ENCODE measurements at places on chromosomes 5 and 9.
A peak's percentile ranks its signal among the peaks of the same experiment; 100 is the strongest.

GRCh38 chr9:13983607-13984006 is 330.3 kb downstream of the NFIB start:
- no peak for DNase-seq
- no peak overlapping the region for H3K27ac ChIP-seq

GRCh38 chr5:116272281-116272941 is 187.6 kb downstream of the COMMD10 start:
- H3K4me3 ChIP-seq = no peak overlapping the region
- H3K36me3 ChIP-seq = peaks cover 4% of the 10 kb centered on the region
- no peak for DNase-seq
- H3K27ac ChIP-seq = no peak overlapping the region

GRCh38 chr5:57221049-57221568 is 47.2 kb downstream of the GPBP1 start:
- H3K27me3 ChIP-seq = no peaks in the 10 kb centered on the region
- no peak for DNase-seq
- no peak overlapping the region for H3K4me3 ChIP-seq
- H3K4me1 ChIP-seq = no peaks in the 10 kb centered on the region
- no peak overlapping the region for H3K27ac ChIP-seq
- H3K36me3 ChIP-seq = peaks cover 41% of the 10 kb centered on the region

- no peak for DNase-seq
- H3K27ac ChIP-seq = no peak overlapping the region
- no peaks in the 10 kb centered on the region for H3K4me1 ChIP-seq
- no peak overlapping the region for H3K4me3 ChIP-seq
These were observed 134.0 kb downstream of the FOXD1 start for GRCh38 chr5:73314395-73315257.

GRCh38 chr5:137190441-137190840 is 308.7 kb downstream of the SPOCK1 start:
- no peaks in the 10 kb centered on the region for H3K27me3 ChIP-seq
- no peaks in the 10 kb centered on the region for H3K36me3 ChIP-seq
- H3K4me3 ChIP-seq = no peak overlapping the region
- H3K27ac ChIP-seq = no peak overlapping the region
- H3K4me1 ChIP-seq = no peaks in the 10 kb centered on the region

DNA sequence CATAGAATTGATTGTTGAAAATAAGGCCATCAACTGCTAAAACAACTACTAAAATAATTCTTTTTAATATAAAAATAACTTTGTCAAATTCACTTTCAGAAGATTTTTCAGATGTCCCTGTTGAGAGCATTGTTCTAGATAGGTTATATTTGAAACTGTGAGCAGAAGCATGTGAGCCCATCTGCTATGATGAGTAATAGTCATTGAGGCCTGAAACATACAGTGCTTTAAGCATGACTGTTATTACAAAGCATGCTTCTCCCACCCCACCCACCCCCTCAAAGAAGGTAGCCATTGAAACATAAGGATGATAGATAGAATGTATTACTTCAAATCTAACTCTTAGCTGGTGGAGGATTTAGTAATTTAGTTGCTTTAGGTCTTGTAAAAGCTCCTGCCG is 86.0 kb downstream of the UHRF2 start:
- H3K4me3 ChIP-seq = no peak overlapping the region
- H3K36me3 ChIP-seq = peaks cover 50% of the 10 kb centered on the region
- no peak for DNase-seq
- no peak overlapping the region for H3K27ac ChIP-seq

GRCh38 chr9:120950421-120951388 is 24.1 kb upstream of the TRAF1 start:
- DNase-seq = no peak
- H3K36me3 ChIP-seq = no peaks in the 10 kb centered on the region
- H3K4me3 ChIP-seq = no peak overlapping the region
- no peaks in the 10 kb centered on the region for H3K27me3 ChIP-seq
- no peak overlapping the region for H3K27ac ChIP-seq

- no peaks in the 10 kb centered on the region for H3K4me1 ChIP-seq
- no peak overlapping the region for H3K27ac ChIP-seq
- H3K27me3 ChIP-seq = no peaks in the 10 kb centered on the region
- DNase-seq = no peak
These were observed 7.0 kb downstream of the DMGDH start for GRCh38 chr5:79062436-79062835.

GRCh38 chr9:106828965-106829364 is 34.0 kb upstream of the ZNF462 start:
- H3K4me3 ChIP-seq = no peak overlapping the region
- no peak for DNase-seq
- H3K4me1 ChIP-seq = no peaks in the 10 kb centered on the region
- peaks cover 3% of the 10 kb centered on the region for H3K36me3 ChIP-seq
- H3K27me3 ChIP-seq = no peaks in the 10 kb centered on the region

DNA sequence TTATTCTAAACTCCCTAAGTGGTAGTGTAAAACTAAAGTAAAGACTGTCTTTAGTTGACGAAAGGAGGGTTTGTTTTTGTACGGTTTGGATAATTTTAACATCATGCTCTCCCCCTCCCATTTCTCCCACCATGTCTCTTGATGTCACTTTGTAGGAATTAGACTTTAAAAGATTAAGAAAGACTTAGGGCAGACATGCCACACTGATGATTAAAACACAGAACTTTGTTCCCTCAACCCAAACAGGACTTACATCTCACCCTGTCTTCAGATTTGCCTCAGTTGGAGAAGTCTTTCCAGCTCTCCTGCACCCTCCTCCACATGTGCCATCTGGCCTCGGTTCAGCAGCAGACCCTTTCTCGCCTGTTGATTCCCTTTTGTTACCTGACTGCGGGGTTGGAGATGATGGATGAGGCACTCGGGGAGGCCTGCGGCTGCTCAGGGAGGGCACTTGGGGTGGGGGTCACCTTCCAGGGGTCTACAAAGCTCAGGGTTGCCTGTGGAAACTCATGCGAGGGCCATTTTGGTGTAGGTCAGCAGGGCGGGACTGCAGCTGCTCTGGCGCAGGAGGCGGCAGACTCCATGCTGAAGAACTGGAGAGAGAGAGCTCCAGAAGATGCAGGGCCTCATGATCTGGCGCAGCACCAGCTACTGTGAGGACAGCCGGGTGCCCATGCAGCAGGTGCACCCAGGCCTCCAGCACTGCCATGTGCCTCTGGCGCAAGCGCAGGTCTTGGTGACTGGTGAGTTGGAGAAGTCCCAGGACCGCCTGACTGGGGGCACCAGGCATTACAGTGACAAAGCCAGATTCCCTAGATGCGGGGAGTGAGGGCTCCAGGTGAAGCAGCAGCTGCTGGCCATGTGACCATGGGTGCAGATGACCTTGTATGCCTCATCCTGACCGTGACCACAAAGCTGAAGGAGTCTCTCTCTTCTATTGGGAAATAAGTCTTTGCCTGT is 24.5 kb upstream of the EXOC3 start:
- H3K36me3 ChIP-seq = no peaks in the 10 kb centered on the region
- no peak overlapping the region for H3K4me3 ChIP-seq
- H3K27me3 ChIP-seq = no peaks in the 10 kb centered on the region
- DNase-seq = peak; percentile 28
- H3K27ac ChIP-seq = no peak overlapping the region
- H3K4me1 ChIP-seq = no peaks in the 10 kb centered on the region

GRCh38 chr9:98158071-98158831 is 34.2 kb downstream of the CORO2A start:
- H3K36me3 ChIP-seq = peaks cover 10% of the 10 kb centered on the region
- H3K4me3 ChIP-seq = no peak overlapping the region
- H3K4me1 ChIP-seq = no peaks in the 10 kb centered on the region
- H3K27ac ChIP-seq = no peak overlapping the region

DNA sequence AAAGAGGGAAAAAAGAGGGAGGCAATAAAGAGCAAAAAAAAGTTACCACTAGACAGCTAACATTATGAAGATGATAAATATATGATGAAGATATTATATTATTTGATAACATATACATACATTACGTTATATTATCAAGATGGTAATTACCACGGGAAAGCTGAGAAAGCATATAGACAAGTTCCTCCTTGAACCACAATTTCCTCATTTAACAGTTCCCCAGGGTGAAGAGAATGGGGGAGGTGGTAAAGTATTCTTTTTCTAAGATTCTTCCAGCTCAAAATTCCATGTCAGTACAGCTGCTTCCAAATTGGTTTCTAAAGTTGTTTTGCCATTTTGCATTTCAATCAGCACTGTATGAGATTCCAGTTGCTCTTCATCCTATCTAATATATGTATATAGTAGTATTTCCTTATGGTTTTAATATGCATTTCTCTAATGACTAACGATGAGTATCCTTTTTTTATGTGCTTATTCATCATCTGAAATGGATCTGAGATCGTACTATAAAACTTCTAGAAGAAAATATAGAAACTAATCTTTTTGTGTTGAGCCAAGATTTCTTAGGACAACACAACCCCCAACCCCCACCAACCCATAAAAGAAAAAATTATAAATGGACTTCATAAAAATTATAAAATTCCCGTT is 49.5 kb upstream of the C9orf72 start:
- H3K36me3 ChIP-seq = no peaks in the 10 kb centered on the region
- 0 out of 2 replicates have a peak, but pooled peaks cover 3% of the 10 kb centered on the region for H3K4me1 ChIP-seq

DNA sequence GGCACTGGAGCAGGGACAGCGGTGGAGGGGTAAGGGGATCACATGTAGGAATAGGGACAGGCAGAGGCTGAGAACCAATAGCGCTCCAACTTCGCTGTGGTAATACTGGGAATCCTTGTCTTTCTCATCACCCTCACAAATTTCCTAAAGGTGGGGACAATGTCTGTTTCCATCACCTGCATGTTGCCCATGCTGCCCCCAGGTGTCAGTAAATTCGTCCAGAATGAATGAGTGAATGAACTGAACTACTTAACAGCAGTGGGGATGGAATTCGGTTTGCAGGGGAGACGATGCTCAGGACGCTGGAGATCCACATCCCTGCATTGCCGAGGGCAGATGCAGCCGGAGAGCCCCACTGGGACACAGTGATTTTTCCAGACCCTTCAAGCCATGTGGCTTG is 129.9 kb downstream of the PDZD2 start:
- no peaks in the 10 kb centered on the region for H3K36me3 ChIP-seq
- no peak overlapping the region for H3K27ac ChIP-seq
- H3K4me3 ChIP-seq = no peak overlapping the region
- H3K27me3 ChIP-seq = no peaks in the 10 kb centered on the region

DNA sequence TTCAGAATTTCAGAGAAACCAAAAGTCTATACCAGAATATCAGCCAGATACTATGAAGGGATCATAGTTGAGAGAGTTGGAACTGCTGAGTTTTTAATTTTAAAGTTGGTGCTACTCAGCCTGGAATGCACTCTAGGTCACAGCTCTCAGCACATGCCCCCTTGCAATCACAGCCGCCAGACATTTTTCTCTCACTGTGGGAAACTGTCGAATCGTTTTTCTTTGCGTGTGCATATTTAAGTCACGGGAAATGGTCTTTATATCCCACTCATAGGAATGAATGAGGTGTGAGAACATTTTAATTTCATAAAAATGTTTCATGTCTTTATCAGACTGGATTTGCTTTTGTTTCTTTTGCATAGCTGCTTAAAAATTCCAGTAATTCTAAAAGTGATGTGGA is 12.2 kb upstream of the SPDL1 start:
- no peak overlapping the region for H3K27ac ChIP-seq
- H3K4me1 ChIP-seq = 0 out of 2 replicates have a peak, but pooled peaks cover 2% of the 10 kb centered on the region
- no peaks in the 10 kb centered on the region for H3K36me3 ChIP-seq
- DNase-seq = no peak
- no peaks in the 10 kb centered on the region for H3K27me3 ChIP-seq
- no peak overlapping the region for H3K4me3 ChIP-seq

- DNase-seq = no peak
- H3K36me3 ChIP-seq = no peaks in the 10 kb centered on the region
- peaks cover 5% of the 10 kb centered on the region for H3K4me1 ChIP-seq
- no peaks in the 10 kb centered on the region for H3K27me3 ChIP-seq
- no peak overlapping the region for H3K4me3 ChIP-seq
These were observed 135.5 kb upstream of the CPEB4 start for GRCh38 chr5:173752653-173753052.

- no peaks in the 10 kb centered on the region for H3K36me3 ChIP-seq
- H3K4me3 ChIP-seq = no peak overlapping the region
- no peak overlapping the region for H3K27ac ChIP-seq
- no peaks in the 10 kb centered on the region for H3K27me3 ChIP-seq
These were observed 275.9 kb downstream of the ACTL7B start for GRCh38 chr9:108579757-108580439.

- H3K27ac ChIP-seq = no peak overlapping the region
- DNase-seq = no peak
- no peak overlapping the region for H3K4me3 ChIP-seq
- no peaks in the 10 kb centered on the region for H3K36me3 ChIP-seq
- no peaks in the 10 kb centered on the region for H3K4me1 ChIP-seq
These were observed 577.4 kb downstream of the ACTL7B start for GRCh38 chr9:108278341-108278740.

- H3K4me1 ChIP-seq = peaks cover 2% of the 10 kb centered on the region
- no peak overlapping the region for H3K4me3 ChIP-seq
- H3K27me3 ChIP-seq = no peaks in the 10 kb centered on the region
These were observed 62.5 kb upstream of the DNAH5 start for GRCh38 chr5:14006823-14007520.

GRCh38 chr5:43780586-43780985 is 177.6 kb downstream of the NNT start:
- no peak for DNase-seq
- 0 out of 3 replicates have a peak, but pooled peaks cover 1% of the 10 kb centered on the region for H3K36me3 ChIP-seq
- no peaks in the 10 kb centered on the region for H3K27me3 ChIP-seq
- H3K27ac ChIP-seq = no peak overlapping the region

DNA sequence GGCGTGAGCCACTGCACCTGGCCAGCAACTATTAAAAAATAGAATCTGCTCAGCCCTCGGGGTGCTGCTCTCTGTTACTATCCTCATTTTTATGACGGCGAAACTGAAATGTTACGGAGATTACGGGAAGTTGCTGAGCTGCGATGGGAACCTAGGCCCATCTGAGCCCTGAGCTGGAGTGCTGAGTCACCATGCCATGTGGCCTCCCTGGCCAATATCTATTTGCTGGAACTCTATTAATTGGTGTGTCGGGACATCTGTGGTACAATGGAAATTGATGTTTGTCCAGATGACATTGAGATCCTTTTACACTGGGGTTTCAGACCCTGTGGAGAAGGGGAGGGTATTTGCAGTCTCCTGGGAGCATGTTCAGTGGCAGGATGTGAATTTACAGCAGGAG is 8.1 kb downstream of the PRDM12 start:
- H3K27me3 ChIP-seq = peaks cover 12% of the 10 kb centered on the region
- H3K4me3 ChIP-seq = no peak overlapping the region
- no peaks in the 10 kb centered on the region for H3K4me1 ChIP-seq
- H3K36me3 ChIP-seq = no peaks in the 10 kb centered on the region
- no peak for DNase-seq

GRCh38 chr9:125922854-125923253 is 175.7 kb downstream of the PBX3 start:
- H3K27ac ChIP-seq = no peak overlapping the region
- H3K4me1 ChIP-seq = no peaks in the 10 kb centered on the region
- peaks cover 6% of the 10 kb centered on the region for H3K36me3 ChIP-seq

DNA sequence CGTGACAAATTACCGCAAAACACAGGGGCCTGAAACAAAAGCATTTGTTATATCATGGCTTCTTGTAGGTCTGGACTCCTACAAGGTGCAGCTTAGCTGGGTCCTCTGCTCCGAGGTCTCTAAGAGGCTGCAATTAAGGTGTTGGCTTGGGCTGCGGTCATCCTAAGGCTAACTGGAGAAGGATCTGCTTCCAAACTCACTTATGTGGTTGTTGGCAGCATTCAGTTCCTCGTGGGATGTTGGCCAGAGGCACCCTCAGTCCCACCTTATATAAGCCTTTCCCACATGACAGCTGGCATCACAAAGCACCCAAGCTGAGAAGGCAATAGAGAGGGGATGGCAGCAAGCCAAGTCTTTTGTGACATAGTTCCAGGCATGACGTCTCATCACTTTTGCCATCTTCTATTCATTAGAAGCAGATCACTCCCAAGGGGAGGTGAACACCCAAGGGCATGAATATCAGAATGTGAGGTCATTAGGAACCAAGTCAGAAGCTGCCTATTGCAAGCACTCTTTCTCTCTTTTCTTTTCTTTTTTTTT is 47.9 kb upstream of the ZBTB43 start:
- no peak overlapping the region for H3K4me3 ChIP-seq
- no peaks in the 10 kb centered on the region for H3K36me3 ChIP-seq
- H3K4me1 ChIP-seq = no peaks in the 10 kb centered on the region
- H3K27me3 ChIP-seq = no peaks in the 10 kb centered on the region

Data from H9 (cell line).